GM13976 (cell line): ENCODE measurements at places on chromosomes 1 and 21.

DNA sequence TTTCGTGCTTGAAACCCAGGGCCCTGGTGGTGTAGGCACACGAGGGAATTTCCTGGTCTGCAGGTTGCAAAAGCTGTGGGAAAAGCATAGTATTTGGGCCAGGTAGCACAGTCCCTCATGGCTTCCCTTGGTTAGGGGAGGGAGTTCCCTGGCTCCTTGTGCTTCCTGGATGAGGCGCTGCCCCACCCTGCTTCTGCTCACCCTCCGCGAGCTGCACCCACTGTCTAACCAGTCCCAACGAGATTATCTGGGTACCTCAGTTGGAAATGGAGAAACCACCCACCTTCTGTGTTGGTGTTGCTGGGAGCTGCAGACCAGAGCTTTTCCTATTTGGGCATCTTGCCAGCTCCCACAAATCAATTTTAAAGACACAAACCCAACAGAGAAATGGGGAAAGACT, 183.0 kb downstream of the PHTF1 start:
- no peak for DNase-seq

DNA sequence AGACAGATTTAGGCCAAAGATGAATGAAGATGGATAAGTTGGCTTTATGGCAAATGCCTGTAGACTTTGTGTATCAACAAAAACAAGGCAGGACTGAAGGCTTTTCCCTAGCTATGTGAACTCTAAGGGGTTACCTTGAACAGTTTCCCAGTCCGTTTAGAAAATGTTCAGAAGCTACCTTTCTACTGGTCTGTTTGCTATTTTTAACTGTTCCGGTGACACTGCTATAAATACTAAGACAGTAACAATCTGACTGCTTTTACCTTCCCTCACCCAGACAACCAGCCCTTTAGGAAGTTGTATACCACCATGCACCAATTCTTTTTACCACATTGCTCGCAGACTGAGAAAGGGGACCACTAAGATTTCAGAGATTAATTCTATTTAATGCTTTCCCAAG, 102.2 kb downstream of the PHTF1 start:
- DNase-seq: no peak

GRCh38 chr1:7295946-7296345, 475.1 kb upstream of the VAMP3 start:
- no peak for DNase-seq

GRCh38 chr1:15128520-15129313, 24.8 kb upstream of the TMEM51 start:
- peak; percentile 87 for DNase-seq

DNA sequence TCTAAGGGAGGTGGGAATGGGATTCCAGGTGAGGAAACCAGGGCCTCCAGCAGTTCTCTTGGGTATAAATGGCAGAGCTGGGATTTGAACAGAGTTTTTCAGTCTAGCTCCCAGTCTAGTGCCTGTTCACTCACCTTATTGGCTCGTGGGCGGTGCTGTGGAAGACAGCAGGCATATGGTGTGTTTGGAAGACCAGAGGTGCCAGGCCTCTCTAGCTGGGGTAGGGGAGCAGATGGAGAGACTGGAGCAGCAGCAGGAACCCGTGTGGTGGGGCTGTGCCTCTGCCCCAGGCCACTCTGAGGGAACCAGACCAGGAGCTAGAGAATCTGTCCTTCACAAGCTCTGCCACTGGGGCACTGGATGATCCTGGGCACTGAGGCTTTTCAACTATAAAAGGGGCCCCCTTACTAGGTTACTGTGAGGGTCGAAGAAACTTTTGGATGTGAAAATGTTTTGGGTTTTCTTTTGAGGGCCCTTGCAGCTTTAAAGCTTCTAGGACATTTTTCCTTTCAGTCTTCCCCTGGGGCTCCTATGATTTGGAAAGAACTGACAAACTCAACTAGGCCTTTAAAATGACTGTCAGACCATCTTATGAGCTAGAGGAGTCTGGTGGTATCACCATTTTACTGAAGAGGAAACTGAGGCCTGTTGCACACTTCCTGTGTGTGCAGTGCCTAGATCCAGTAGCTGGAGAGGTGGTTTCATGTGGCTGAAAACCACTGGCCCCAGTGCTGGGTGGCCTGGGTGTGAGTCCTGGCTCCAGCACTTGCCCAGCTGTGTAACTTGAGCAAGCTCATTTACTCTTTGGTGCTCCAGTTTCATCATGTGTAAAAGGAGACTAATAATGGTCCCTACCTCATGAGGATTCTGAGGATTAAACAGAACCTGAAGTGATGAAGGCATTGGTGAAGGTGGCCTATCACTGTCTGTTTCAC, 6.1 kb downstream of the DMRTB1 start:
- DNase-seq: no peak

- no peak for DNase-seq
These were observed 9.5 kb upstream of the YRDC start for GRCh38 chr1:37817481-37817880.

GRCh38 chr1:99269321-99269720, 5.0 kb downstream of the PLPPR4 start:
- DNase-seq: no peak

DNA sequence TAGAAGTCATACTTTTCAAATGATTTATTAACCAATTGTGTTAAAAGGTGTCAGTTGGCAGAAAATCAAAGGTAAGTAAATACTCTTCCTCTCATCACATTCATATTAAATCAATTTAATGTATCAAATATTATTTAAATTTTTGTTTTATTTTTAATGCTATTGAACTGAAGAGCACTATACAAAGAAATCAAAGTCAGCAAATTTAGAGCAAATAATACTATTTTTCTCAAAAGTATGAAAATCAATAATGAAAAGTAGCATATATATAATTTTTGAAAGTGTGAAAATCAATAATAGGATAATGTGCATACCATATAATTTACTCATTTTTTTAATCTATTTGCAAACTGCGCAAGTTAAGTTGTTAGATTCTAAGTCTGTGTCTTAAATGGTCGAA, 181.0 kb downstream of the SPATA17 start:
- no peak for DNase-seq

DNA sequence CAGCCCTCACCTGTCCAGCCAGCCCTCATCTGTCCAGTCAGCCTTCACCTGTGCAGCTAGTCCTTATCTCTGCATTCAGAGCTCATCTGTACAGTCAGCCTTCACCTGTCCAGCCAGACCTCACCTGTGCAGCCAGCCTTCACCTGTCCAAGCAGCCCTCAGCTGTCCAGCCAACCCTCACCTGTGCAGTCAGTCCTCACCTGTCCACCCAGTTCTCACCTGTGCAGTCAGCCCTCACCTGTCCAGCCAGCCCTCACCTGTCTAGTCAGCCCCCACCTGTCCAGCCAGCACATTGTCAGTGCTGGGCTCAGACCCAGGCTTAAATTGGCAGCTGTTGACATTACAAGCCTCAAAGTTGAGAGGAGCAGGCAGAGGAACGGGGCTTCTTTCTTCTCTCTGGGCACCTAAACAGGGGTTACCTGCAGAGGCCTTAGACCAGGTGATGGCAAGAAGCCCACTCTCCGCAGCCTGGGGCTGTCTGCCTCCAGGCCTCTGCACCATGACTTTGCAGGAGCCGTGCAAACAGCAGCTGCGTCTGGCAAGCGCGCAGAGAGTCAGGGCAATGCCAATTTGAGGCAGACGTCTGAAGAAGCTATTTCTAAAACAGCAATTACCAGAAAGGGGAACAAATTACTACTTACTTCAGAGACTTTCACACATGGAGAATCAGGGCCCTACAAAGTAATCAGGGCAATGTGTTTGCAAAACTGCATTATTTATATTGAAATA, 506.1 kb downstream of the NPHP4 start:
- DNase-seq: no peak

- no peak for DNase-seq
These were observed 26.3 kb downstream of the WDR4 start for GRCh38 chr21:42852925-42853570.

GRCh38 chr1:207205614-207206061, 101.6 kb downstream of the C4BPA start:
- DNase-seq: no peak

GRCh38 chr1:31689854-31690253, 14.0 kb downstream of the COL16A1 start:
- no peak for DNase-seq

GRCh38 chr1:101137144-101138126, 99.4 kb upstream of the S1PR1 start:
- DNase-seq: no peak

DNA sequence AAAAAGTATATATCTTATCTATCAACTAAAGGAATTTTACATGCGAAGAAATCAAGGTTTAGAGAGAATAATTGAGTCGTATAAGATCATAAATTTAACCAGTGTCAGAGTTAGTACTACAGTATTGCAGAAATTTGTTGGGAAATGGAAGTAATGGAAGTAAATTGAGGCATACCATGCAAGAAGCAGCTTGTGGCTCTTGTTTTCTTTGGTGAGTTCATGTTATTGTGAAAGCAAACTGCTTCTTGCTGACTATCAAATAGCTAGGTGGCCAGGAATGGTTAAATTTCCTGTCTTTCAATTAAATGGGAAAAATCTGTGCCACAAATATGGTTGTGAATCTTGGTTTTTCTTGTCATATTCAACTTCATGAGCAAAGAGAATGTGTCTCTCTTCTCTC, 652.7 kb downstream of the LMO4 start:
- DNase-seq: no peak

DNA sequence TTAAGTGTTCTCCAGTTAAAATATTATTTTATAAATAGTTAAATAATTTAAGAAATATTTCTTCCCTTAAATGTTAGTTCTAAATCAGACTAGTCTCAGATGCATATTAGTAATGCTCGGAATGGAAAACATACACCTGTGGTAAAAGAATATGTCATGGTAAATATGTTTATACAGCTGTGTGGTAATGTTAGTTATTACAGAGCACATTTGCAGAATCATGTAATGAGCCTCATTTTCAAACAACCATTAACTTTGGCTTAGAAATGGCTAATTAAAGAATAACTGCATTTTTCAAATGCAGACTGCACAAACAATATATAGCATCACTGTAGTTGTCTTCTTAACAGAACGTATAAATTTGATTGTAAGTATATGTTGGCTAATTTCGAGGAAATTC, 90.3 kb downstream of the DISP1 start:
- DNase-seq: no peak

GRCh38 chr1:201685485-201685884, 143.5 kb upstream of the IPO9 start:
- DNase-seq: no peak

- DNase-seq: no peak
These were observed 16.2 kb downstream of the TTC39A start for GRCh38 chr1:51313961-51314777.

DNA sequence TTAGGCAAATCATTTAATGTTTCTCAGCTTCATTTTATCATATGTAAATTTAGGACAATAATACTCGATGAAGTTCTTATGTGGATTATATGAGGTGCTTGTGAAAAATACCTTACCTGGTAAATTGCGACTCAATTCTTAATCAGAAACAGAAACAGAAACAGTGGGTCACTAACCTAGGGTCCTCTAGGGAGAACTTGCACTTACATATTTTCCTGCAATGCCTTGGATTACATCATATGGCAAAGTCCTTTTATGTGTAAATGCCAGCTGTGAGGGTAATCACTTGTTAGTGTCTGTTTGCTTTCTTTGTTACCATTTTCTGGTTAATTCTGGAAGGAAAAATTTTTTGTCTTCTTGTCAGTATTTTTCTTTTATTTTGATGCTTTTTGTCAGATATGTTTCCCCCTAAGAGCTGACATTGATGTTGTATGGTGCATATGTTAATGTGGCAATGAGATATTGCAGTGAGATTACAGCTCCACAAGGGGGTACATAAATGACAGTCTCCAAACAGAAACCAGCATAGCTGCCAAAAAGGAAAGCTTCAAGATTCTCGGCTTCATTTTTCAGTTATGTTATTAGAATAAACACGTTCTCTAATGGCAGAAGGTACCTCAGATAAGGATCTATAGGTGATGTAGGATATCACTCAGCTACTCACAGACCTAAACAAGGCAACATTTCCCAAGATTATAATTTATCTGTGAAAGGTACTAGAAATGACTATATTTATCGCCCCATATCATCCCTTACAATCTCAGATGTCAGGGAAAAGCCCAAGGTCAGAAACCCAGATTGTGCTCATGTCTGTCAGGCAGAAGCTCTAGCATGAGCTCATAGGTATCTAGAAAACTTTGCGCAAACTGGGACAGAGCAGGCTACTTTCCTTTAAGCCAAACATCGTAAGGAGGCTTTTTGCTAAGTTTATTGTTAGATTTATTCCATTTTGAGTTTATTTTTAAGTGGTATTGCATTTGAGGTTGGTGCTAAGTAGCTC, 119.9 kb downstream of the FASLG start:
- peak; percentile 18 for DNase-seq

GRCh38 chr1:23529146-23530086, 1.6 kb downstream of the E2F2 start:
- no peak for DNase-seq

DNA sequence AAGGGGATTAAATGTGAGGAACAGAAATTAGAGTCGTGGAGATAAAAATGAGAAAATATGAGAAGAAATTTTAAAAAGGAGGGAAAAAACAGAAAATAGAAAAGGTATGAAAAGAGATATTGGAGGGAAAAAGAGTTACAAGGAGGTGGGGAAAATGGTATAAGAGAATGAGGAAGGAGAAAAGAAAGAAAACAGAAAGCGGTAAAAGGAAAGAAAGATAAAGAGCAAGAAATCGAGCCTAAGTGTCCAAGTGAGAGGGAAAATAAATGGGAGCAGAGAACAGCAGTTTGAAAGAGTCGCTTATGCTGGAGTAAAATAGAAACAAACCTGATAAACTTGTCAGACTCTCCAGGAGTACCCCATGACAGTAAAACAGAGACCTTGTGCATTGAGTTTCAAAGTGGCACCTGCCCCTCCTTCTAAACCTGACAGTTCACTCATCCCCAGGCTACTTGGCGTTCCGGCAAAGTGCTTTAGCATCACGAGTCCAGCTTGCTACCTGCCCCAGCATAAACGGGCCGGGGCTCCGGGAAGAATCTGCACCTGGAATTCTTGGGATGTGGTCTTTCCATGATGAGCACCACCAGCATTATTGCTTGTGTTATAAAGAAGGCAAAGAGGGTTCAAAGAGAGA, 585 bp downstream of the NEGR1 start:
- no peak for DNase-seq

GRCh38 chr1:222786121-222786520, 28.7 kb upstream of the DISP1 start:
- DNase-seq: no peak
